ENCODE measurements at places on chromosomes 13 and 19.

DNA sequence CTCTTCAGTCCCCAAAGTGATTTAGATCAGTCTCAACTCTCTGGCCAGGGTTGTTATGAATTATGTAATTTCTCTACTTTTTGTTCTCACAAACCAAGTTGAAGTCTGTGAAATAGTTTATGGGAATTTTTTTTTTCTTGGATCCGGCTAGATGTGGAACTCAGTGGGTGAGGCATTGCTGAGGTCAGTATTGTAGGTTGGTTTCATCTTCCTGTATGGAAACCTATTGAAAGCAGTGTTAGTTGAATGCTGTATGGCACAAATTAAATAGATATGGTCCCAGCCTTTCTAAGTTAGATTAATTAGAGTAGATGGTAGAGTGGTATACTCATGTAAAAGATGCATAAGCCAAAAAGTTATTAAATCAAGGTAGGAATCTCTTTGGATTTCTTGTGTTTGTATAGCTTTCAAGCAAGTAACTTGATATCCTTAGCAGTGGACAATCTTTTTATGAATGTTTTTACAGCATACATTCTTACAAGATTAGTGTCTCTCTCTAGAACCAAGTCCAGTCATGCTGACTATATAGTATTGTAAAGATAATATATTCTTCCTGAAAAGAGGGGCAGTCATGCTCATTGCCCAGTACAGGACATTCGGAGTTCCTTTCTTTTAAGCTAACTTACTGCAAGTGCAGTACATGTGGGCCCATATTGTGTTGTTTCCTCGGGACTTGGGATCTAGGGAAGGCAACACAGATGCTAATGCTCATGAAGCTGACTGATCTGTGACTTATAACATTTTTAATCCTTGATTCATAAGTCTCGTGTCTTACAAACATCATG, 2541.1 kb downstream of the PCDH9 start:
- DNase-seq = peak; percentile 20

DNA sequence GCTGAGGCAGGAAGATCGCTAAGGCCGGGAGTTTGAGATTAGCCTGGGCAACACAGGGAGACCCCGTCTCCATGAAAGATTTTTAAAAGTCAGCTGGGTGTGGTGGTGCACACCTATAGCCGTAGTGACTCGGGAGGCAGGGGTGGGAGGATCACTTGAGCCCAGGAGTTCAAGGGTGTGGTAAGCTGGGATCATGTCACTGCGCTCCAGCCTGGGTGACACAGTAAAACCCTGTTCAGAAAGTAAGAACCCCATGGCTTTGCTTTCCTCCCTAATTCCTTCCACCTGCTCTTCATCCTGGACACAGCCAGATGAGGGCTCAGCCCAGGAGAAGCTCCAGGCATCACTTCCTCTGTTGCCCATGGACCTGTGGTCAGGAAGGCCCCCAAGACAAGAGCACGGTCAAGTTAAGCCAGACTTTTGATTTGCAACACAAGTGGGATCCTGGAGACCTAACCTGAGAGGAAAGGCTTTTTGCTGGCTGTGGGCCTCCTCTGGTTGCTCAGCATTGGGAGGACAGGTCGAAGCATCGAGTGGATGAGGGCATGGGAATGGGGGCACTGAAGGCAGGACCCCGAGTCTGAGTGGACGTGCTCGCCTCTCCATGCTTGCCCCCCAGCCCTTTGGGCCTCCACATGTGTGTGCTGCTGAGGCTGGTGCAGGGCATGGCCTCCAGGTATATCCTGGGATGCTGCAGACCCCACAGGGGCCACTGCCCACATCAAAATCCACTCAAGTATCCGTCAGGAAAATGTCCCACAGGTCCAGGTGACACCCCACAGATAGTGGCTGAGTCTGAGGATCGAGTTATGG, 25.4 kb downstream of the TUBA3C start:
- no peak for DNase-seq

DNA sequence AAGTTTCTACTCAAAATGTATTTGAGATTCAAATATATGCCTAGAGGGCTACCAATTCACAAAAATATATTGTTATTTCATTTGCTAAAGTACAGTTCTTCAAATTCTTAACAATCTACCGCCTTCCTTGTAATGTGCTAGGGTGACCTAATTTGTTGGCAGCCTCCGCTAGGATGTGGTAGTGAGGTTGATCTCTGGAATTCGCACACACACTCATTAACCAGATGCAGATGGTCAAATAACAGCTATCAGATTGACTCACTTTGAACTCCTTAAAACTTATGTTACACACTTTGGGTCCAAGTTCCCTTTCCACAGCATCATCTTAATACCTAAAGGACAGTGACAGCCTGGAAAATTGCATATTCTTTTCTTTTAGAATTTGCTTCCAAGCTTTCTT, 367.3 kb downstream of the DCT start:
- DNase-seq = peak; percentile 89

GRCh38 chr13:61751039-61751438, 335.4 kb upstream of the PCDH20 start:
- DNase-seq = no peak

DNA sequence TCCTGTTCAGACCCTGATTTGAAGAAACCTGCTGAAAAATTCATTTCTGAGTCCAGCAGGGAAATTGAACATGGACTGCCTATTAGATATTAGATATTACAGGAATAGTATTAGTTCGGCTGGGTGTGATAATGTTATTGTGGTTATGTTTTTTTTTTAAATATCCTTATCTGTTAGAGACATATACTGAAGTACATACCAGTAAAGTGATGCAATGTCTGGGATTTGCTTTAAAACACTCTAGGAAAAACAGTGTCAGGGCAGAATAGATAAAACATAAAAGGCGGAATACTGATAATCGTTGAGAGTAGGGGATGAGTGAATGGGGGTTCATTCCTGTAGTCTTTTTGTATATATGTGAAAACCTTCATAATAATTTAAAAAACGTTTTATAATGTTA, 28.7 kb upstream of the AMER2 start:
- DNase-seq = no peak

DNA sequence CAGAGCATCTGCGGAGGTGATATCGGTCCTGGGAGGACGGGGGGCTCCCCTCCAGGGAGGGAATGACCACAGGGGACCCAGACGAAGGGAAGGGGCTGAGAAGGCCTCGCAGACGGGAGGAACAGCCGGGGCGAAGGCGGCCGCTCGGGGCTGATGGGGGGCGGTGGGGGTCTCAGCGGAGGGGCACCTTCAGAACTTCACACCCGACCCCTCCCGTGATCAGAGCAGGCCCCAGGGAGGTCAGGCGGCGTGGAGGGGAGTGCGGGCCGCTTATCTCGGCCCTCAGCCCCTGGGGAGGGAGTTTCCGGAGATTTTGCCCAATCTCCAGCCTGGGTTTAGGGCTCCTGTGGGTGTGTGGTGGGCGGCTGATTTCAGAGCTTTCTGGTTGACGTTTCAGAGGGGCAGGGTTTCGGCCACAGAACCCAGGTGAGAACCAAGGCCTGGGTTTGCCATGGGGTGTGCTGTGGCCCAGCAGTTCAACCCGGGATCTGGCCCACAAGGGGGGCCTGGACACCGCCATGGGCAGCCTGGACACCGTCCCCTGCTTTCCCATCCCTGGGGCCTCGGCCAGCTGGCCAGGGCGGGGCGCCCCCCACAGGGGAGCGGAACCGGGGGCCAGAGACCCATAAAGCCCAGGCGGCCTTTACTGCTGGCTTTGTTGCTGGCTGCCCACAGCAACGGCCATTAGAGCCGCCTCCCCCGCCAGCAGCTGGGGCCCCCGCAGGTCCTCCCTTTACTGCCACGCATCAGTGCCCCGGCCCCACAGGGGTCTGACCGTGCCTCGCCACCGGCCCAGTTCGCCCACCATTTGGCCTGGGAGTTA, 29.0 kb downstream of the ARID3A start:
- DNase-seq = no peak

- no peak for DNase-seq
Measured at GRCh38 chr13:104953588-104953987, 1581.9 kb downstream of the EFNB2 start.

DNA sequence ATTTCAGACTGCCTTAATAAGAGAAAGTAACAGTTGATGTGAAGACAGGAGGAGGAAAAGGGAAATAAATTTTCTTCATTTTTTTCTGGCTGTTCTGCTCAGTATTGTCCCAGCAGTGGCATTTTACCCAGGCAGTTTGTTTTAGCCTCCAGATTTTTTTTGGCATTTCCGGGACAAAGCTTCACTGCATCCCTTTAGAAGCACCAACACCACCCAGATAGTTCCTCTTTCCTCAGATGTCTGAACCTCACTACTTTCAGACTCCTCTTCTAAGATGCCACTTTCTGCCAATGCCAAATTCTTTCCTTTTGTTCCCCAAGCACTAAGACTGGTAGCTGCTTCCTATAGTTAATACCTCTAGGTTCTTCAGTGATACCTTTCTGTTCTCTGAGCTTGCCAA, 480.1 kb upstream of the SLC10A2 start:
- no peak for DNase-seq

GRCh38 chr13:88153353-88153752, 482.2 kb downstream of the SLITRK5 start:
- no peak for DNase-seq

GRCh38 chr19:30596268-30596667, 224.1 kb downstream of the ZNF536 start:
- no peak for DNase-seq

GRCh38 chr19:3398900-3399278, 32.5 kb downstream of the NFIC start:
- no peak for DNase-seq

DNA sequence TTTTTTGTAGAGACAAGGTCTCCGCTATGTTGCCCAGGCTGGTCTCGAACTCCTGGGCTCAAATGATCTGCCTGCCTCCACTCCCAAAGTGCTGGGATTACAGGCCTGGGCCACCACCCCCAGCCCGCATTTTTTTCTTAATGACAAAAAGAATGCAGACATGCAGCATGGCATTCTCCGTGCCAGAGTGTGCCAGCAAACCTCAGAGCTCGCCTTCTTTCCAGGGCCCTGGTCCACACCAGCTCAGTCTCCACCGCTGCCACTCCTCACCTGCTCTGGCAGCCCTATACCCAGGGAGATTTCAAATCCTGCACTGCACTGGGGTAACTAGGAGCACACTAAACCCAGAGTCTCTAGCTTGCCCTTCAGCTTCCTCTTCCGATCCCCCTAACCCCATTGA, 41.7 kb downstream of the ZIC5 start:
- DNase-seq = no peak

GRCh38 chr19:8638078-8638619, 7.7 kb downstream of the NFILZ start:
- no peak for DNase-seq

DNA sequence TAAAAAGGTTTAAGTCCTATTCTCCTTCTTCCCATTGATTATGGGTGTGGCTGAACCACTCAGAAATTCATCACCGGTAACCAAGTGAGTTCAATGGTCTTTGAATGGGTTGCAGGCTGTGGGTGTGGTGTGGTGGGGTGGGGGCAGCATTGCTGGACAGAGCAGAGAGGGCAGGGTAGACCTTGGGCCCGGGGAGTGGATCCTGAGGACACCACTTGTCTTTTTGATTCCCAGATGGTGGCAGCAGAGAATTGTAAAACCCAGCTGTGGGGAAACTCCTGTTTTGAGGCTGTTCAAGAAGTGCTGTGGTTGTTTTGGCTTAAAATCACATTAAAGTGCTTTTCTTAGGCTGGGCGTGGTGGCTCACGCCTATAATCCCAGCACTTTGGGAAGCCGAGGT, 45.8 kb upstream of the RGCC start:
- peak; percentile 47 for DNase-seq

GRCh38 chr19:5149508-5149907, 180.6 kb downstream of the KDM4B start:
- no peak for DNase-seq

All from GM04504 (cell line).